Stimulated activated CD4-positive, alpha-beta T cell treated with anti-CD3 and anti-CD28 coated beads, Interleukin-15, amount 100 ng/mL, for 24 hours (primary cell): ENCODE measurements at places on chromosomes 5 and 9.

- DNase-seq = no peak
Observed at GRCh38 chr5:123810253-123810652, 298.3 kb downstream of the CSNK1G3 start.

DNA sequence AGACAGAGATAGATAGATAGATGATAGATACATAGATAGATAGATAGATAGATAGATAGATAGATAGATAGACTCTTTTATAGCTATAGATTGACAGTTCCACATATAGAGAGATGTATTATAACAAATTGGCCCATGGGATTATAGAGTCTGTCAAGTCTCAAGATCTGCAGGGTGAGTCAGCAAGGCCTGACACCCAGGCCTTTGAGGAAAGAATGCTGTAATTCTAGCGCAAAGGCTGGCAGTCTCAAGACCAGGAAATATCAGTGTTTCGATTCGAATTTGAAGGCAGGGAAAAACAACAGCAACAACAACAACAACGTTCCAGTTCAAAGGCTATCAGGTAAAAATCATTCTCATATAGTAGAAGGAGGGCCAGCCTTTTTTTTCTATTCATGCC, 339.2 kb upstream of the CDH9 start:
- DNase-seq = no peak

GRCh38 chr9:136059851-136060670, 35.0 kb downstream of the NACC2 start:
- no peak for DNase-seq

DNA sequence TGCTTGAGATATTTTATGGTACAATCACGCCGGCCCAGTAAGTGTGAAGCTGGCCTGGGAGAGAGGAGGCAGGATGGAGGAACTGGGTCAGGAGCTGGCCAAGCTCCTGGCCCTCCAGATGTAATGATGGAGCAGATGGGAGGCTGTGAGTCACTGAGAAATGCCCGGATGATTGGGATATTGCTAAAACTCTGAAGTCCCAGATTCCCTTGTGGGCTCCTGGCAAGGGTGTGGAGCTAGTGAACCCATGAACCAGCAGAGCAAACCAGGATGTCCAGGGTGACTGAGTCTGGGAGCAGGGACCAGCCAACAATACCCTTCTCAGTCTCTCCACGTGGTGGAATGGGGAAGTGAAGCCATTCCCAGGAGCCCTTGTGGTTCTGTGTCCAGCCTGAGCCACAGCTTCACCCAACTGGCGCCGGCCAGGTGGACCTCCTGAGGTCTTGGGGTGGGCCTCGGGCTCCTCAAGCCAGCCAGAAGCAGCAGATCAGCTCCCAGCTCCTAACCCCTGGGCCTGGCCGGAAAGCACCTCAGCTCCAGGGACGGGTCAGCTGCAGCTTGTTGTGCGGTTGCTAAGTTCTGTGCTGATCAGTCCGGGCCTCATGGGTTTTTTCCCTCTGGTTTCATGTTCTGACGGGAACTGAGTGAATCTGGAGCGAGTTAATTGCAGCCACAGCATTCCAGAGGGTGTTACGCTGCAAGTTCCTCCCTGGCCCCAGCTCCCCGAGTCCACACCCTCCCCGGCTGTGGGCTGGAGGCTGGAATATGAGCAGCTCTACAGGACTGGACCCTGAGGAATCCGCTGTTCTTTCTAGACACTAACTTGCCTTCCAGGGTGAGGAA, 37.6 kb downstream of the DUSP1 start:
- no peak for DNase-seq

- DNase-seq = no peak
Observed at GRCh38 chr5:179802950-179803562, 3.6 kb downstream of the MGAT4B start.

GRCh38 chr5:72673623-72674022, 142.8 kb upstream of the TNPO1 start:
- no peak for DNase-seq

- no peak for DNase-seq
Observed at GRCh38 chr5:103211576-103212561, 46.7 kb upstream of the MACIR start.

DNA sequence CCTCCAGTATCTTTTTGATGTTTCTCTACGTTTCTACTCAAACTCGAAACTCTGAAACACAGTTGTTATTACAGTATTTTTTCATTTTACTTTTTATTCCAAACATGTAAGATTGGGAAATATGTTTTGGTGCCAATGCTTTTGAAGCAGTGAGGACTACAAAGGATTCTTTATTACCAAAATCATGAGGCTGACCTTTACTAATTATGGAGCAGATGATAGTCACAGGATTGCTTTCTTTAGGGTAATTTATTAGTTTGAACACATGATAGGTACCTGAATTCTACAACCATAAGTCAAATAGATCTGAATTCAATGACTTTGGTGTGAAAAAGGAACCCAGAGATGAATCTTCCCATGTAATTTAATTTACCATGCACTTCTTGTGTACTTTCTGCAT, 2015.1 kb upstream of the C9orf72 start:
- no peak for DNase-seq

GRCh38 chr9:88730780-88731179, 195.8 kb downstream of the NXNL2 start:
- no peak for DNase-seq

DNA sequence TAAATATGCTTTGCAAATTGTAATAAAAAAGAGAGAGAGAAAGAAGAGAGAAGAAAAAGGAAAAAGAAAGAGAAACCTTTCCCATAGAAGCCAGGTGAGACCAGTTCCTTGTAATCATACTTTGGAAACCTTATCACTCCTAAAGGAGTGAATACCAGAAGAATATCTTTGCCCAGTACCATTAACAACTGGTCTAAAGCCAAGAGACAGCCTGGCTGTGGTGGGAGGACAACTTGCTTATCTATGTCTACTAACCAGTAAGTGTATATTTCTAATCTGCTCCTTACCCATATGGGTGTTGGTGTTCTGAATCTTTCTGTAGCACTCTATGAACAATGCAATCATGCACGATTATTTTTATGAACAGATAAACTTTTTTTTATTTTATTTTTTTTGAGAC, 10.5 kb upstream of the TXN start:
- no peak for DNase-seq
